Fibroblast of skin of right biceps (primary cell): ENCODE measurements at places on chromosomes 2 and 18.

DNA sequence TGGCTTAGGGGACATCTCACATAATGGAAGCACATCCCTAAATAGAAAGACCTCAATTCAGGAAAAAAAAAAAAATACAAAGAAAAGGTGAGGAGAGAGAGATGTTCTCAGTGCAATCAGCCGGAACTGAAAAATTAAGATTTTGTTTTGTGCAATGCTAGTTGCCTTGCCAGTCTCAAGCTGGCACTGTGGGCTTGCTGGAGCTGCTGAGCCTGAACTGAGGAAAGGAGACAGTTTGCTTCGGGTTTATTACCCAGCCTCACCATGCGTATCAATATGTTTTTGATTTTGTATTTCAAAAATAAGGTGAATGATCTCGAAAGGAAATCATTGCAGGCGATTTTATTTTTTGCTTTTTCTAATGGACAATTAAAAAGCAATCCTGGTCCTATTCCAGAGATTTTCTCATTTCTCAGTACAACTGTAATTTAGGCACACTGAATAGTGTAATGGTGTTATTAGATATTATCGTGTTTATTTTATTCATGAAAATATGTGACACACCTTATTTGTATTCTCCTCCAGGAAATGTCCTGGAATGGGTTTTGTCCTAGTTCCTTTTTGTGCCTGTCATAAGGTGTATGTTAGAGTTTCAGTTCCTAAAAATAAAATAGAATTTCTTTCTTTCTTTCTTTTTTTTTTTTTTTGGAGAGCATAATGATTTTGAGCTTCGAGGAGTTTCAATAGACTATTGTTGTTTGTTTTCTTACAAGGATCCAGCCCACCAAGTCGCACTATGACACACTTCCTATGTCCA, 72.8 kb upstream of the ZEB2 start:
- no peak for DNase-seq

GRCh38 chr18:7059276-7059675, 58.3 kb downstream of the LAMA1 start:
- DNase-seq: no peak

GRCh38 chr18:74773171-74773624, 175.5 kb downstream of the ZNF407 start:
- DNase-seq: no peak

GRCh38 chr18:6874315-6874714, 144.8 kb downstream of the ARHGAP28 start:
- no peak for DNase-seq

- no peak for DNase-seq
Observed at GRCh38 chr2:25335971-25336370, 5.8 kb downstream of the DNMT3A start.

DNA sequence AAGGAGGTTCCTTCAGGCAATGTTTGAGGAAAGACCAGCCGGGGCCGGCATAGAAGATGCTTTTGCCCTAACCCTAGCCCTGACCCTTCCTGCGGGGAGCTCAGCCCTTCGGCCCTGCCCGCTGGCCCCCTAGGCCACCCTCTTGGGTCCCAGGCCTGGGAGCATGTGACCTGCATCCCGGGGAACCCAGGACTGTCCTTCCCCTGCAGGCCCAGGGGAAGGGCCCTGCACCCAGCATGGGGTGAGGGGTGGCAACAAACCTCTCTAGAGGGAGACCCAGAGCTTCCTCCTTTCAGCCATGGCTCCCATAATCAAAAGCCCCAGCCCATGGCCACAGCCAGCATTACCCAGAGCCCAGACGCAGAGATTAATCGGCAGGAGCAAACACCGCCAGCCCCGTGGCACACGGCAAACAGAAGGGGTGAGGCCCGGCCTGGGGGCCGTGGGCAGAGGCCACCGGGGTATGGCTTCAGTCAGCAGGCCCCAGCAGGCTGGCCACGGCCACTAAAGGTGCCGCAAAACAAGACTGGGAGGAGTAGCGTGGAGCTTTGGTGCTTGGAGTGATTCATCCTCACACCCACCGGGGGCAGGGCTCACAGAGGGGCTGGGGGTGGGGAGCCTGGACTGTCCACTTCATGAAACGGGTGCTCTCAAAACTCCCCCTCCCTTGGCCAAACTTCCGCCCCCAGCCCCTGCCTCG, 61.6 kb upstream of the HPCAL1 start:
- no peak for DNase-seq

- no peak for DNase-seq
Observed at GRCh38 chr2:179525340-179525739, 260.7 kb upstream of the SESTD1 start.

- DNase-seq: no peak
Observed at GRCh38 chr2:145321344-145321743, 801.4 kb upstream of the ZEB2 start.

- no peak for DNase-seq
Observed at GRCh38 chr2:11732587-11732986, 13.8 kb upstream of the LPIN1 start.

DNA sequence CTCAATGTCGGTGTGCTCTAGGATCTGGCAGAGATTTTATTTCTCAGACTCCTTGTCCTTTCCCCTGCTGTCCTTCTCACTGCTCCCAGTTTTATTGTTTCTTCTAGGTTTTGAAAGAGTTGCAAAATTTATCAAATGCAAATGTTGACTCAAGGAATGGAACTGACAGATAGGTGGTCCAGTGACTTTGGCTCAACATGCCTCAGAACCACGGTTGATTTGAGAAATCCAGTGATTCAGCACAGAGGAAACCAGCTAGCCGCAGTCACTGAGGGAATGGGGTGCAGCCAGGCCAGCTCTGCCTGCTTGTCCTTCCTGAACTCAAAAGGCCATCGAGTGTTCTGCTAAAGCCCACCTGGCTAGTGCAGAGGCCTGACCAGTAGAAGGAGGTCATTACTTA, 125.7 kb upstream of the LYPD6 start:
- no peak for DNase-seq

DNA sequence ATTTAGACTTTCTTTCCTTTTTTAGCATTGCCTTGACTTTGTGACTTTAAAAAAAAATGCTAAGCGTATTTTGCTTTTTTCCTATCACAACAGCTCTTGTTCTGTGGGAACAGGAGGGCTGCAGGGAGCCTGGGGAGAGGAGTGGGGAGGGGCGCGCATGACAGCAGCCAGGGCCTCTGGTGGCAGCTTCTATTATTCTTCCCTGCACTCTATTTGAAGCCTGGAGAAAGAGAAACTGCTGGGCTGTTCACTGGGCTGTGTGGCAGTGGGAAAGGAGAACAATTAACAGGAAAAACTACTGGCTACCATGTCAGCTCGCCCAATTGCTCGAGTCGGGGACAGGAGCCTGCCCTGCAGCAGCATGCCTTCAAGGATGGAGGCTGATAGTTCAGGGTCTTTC, 119.0 kb upstream of the ZBTB14 start:
- DNase-seq: no peak

- no peak for DNase-seq
Observed at GRCh38 chr2:169081551-169081950, 12.2 kb downstream of the DHRS9 start.

DNA sequence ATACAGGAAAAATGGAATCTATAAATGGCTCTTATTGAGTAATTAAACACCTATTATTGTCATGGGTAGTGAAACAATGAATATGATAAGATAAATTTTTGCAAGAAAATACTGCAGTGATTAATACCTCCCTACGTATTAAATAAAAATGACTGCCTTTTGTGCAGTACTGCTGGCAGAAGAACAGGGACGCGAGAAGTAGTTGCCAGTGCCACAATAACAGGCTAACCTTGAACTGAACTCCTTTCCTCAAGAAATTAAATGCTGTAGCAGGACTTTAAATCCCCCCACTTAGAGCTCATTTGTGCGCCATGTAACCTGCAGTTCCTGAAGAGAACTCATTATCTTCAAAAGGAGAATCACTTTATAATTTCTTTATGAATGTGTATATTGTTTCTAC, 24.6 kb downstream of the FIGN start:
- no peak for DNase-seq

DNA sequence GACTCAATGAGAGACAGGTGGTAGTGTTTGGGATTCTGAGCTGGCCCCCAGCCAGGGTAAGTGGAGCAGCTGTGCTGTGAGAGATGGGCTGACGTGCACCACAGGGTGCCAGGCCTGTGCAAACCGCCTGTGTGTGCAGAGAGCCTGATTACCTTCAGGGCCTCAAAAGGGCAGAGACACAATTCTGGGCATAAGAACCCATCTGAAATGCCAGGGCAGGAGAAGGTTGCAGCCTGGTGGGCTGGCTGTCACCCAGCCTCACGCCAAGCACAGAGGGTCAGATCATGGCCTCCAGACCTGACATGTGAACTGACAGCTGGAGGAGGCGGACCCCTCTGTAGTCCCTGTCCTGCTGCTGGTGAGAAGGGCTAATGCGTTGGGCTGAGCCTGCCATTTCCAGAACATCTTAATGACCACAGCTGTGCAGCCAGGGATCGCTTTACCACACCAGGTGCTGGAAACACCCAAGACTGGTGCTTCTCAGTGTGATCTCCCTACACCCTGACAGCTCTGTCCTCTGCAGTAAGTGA, 100.9 kb downstream of the ARL4C start:
- no peak for DNase-seq

DNA sequence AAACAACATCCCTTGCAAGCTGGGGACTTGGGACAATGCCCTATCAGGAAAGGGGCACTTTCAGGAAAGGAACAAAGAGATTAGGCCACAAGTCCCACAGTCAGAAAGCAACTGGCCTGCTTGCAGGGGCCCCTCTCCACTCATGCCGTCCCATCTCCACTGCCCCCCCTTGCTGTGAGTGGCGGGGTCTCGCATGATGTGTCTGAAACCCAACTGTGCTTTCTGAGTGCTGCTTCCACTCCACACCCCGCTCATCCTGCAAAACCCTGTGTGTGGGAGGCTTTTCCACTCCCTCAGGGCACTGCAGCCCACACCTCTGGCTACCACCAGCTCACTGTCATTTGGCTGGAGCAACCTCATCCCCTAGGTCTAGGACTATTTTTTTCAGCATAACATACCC, 7.9 kb downstream of the HS6ST1 start:
- DNase-seq: no peak

GRCh38 chr2:106127282-106127771, 66.8 kb downstream of the UXS1 start:
- peak; percentile 26 for DNase-seq

DNA sequence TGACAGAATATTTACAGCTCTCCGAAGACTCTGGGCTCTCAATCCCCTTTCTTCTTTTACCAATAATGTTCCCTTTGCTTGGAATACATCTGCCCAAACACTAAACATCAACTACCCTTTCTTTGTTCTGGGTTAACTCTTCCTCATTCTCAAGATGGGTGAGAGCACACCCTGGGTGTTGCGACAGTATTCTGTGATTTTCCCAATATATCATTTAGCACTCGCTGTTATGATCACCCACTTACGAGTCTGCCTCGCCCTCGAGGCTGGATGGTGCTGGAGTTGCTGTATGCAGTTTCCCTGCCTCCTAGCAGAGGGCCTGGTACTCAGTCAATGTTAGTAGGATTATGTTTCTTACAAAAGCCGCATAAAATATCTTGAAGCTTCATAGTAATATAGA, 93.2 kb downstream of the SOCS6 start:
- DNase-seq: no peak

- DNase-seq: no peak
Observed at GRCh38 chr2:163610817-163611556, 124.8 kb downstream of the FIGN start.
